AG10803 (cell line): ENCODE measurements at places on chromosomes 6 and 20.

- DNase-seq = peak; percentile 74
Observed at GRCh38 chr6:17431581-17431980, 38.2 kb downstream of the CAP2 start.

GRCh38 chr20:57509665-57510237, 15.2 kb downstream of the CTCFL start:
- DNase-seq = no peak

DNA sequence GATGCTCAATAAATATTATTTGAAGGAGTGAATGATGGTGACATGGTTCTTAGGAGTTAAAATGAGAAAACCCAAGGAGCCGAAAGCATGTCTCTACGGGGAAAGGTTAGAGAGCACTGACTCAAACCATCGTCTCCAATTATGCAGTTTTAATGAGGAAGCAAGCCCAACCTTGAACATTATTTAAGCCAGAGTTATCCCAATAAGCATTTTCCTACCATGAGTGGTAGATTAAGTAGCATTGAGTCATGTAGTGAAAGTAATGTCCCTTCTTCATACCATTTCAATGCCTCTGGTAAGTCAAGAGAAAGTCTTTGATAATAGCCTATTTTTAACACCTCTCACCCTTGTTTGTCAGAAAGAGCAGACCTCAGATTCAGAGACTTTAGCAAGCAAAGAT, 13.5 kb downstream of the TSHZ2 start:
- peak; percentile 44 for DNase-seq

DNA sequence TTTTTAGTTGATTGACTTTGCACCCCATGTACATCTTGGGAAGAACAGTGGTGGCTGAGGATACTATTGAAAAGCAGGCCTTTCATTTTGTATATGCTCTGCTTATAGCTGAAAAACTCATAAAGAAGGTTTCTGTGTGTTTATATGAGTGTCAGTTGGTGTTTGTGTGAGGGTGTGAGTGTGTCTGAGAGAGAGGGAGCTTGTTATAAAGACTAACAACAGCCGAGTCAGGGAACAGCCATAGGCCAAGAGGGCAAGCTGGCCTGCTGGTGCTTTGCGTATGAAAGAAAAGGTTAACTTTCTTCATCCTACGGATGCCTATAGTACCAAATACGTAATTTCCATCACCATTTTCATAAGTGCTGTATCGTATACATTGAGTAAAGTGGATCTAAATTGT, 88.3 kb downstream of the MTHFD1L start:
- DNase-seq = no peak

DNA sequence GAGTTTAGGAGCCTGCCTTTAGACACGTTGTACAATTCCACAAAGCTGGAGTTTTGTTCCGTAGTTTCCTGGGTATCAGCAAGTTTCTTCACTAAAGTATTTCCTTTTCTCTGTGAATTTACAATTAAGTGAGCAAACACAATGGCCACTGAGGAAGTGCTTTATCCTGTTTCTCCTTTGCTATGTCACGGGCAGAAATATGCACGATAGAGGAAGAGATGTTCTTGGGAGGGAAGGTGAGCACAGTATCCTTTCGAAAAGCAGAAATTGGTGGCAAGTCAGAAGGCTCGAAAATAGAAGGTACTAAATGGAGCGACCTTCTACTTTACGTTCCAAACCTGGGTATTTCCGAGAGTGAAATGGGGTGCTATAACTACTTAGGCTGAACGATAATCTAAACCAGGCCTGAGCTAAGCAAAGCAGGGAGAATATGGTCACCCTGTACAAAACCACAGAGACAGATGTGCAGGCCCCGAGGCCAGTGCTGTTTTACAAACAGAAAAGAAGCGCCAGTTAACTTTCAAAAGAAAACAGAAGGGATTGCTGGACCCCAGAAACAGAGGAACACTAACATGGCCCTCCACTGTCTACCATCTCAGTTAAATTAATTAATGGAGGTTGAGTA, 259.6 kb downstream of the TBC1D7 start:
- peak; percentile 25 for DNase-seq

DNA sequence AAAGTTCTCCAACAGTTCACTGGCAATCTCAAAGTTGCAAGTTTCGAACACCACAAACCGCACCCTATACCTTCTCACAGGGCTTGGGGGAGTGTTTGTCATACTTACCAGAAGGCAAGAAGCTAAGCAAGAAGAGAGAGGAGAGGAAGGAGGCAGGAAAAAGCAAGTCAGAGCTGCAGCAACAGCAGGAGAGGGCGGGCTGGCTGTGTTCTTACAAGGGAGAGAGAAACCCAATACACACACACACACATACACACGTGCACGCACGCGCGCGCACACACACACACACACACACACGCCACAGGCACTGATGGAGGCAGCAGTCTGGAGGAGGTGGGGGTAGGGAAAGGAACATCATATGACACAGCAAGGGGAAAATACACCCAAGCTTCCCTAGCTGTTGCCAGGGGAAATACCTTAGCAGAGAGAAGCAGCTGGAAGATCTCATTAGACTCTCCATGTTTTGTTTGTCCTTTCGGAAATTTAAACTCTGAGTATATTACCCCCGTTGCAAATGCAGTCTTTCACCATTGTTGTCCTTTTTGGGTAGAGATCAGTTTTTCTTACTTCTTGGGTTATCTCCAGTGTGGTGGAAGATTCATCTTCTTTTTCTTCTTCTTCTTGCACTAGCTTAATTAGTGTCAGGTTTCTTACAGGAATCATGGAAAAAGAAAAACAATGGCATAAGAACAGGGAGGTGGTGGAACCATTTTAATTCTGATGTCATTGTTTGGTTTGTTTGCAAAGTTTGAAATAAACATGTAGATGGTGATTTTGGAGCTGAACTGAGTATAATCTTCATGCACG, at the start of gene TXLNB:
TSS of gene TXLNB (minus strand) at position 186 of the 807 bp plus-strand sequence. CDS start 3,099 bp downstream, outside the sequence.
- peak; percentile 75 for DNase-seq

DNA sequence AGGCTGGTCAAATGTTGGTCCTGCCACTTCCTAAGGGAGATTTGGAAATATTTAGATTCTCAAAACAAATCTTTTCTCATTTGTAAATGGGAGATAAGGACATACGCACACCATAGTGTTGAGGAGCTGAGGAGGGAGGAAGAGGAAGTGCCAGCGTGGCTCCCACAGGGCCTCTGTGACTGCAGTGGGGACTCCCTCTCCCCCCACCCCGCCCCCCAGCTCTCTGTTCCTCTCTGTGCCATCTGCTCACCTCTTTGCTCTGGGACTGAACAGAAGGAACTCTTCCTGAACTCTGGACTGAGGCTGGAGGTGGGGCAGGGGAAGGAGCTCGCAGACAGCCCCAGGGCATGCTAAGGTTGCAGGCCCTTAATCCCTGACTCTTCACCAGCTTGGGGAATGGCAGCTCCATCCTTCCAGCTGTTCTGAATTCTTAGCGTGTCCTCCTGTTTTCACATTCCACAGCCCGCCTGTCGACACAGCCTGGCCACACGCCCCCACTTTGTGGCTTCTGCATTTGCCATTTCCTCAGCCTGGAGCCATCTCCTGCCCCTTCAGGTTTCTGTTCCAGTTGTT, 11.4 kb downstream of the DDX27 start:
- peak; percentile 65 for DNase-seq

DNA sequence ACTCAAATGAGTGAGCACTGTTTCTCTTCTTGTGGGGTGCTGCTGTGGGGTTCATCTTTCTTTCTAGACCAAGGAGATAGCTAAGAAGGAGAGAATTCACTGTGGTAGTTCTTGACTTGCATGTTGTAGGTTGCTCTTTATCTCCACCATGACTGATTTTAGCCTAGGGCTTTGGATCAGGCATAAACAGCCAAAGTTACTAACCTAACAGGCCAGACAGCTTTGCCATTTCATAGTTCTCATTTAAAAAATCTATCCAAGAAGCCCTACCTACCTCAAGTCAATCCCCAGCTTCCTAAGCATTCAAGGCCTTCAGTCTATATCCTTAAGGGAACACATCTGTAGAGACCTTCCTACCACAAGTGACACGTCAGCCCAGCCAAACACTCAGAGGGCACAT, 107.9 kb upstream of the CARMIL1 start:
- DNase-seq = no peak

GRCh38 chr6:56959938-56960337, 5.0 kb downstream of the BEND6 start:
- DNase-seq = peak; percentile 60

DNA sequence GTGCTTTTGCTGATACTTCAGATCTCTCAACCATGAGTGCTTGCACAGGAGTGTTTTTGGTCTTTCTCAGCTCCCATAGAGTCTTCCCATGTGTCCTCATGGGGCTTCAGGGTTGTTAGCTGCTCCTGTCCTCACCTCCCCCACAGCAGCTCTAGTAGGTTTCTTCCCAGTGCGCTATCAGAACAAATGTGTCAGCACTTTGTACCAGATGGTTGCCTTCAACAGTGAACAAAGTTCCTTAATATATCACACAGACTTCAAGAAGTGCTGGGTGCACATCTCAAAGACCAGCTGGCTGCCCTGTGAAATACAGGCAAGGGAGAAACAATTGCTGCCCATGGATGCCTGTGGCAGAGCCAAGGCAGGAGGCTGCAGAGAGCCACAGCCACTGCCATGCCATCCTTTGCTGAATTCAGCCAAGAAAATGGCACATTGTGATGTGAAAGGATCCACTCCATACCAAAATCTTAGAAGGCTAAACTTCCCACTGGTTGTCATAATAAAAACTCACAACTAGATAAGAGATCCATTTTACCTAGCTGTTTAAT, 471.3 kb downstream of the C6orf118 start:
- DNase-seq = no peak

DNA sequence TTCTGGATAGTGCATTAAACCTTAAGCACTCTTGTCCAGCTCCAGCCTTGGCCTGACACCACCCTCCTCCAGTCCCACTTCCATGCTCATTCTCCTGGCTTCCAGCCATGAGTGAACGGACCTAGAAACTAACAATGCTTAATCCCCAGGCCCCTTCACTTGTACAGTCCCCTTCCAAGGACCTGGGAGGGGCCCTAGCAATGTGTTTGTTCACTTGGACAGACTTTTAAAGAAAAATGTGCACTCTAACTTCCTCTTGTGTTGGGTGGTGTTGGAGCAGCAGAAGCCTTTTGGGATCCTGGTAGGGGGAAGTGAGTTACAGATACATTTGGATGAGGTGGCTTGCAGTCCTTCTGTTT, 48.9 kb upstream of the CCN6 start:
- DNase-seq = no peak

GRCh38 chr20:58069796-58070663, 158.4 kb downstream of the ANKRD60 start:
- no peak for DNase-seq
